ENCODE measurements at places on chromosomes 5 and 9. TPM values are rescaled to one million over a fixed set of nuclear protein-coding genes. Genes with fewer than 3 reads are reported as not detected.

The F2RL1 gene
- 0.20 TPM for total RNA-seq

The LURAP1L gene
- total RNA-seq = 22.8 TPM

The ADGRV1 gene
- 1.9 TPM for total RNA-seq

The FAM78A gene
- 4.5 TPM for total RNA-seq

The ADAMTSL2 gene
- 22.7 TPM for total RNA-seq

The WDR38 gene
- total RNA-seq = 0.39 TPM

The SHOC1 gene
- not detected for total RNA-seq

The PCDHGB4 gene
- total RNA-seq = 9.3 TPM

The CDX1 gene
- 2.5 TPM for total RNA-seq

The LHX2 gene
- total RNA-seq = not detected

The PPP3R2 gene
- total RNA-seq = not detected

The PCDHA3 gene
- total RNA-seq = 0.98 TPM

The IRX2 gene
- total RNA-seq = not detected

The COL15A1 gene
- total RNA-seq = 34.3 TPM

The LPAR1 gene
- 156 TPM for total RNA-seq

The HTR1A gene
- not detected for total RNA-seq

The NEURL1B gene
- 98.8 TPM for total RNA-seq

The PRLR gene
- total RNA-seq = 0.84 TPM

The LNPEP gene
- 52.5 TPM for total RNA-seq

The WWC1 gene
- total RNA-seq = 0.90 TPM

The SCGB3A1 gene
- total RNA-seq = not detected

The FRRS1L gene
- total RNA-seq = 1.7 TPM

The DEPDC1B gene
- 2.2 TPM for total RNA-seq

The BDP1 gene
- total RNA-seq = 36.9 TPM

The LSM11 gene
- total RNA-seq = 3.3 TPM

The SHC3 gene
- 3.9 TPM for total RNA-seq

The ADGRD2 gene
- total RNA-seq = not detected

The IL9 gene
- total RNA-seq = not detected

The SLC34A3 gene
- not detected for total RNA-seq

The AOPEP gene
- total RNA-seq = 236 TPM

The RNF224 gene
- total RNA-seq = not detected

The EQTN gene
- total RNA-seq = not detected

The MARCOL gene
- not detected for total RNA-seq

The SPATA31C1 gene
- total RNA-seq = not detected

The PFN3 gene
- not detected for total RNA-seq

The IL17B gene
- total RNA-seq = 22.8 TPM

The PDLIM4 gene
- 46.3 TPM for total RNA-seq

The FGF10 gene
- total RNA-seq = 16.0 TPM

The ST8SIA4 gene
- 5.7 TPM for total RNA-seq

The SNCAIP gene
- 4.6 TPM for total RNA-seq

The HK3 gene
- 21.0 TPM for total RNA-seq

The SLC6A3 gene
- total RNA-seq = not detected

The EPB41L4B gene
- total RNA-seq = 18.9 TPM

The HSD17B3 gene
- total RNA-seq = 6.7 TPM

The OBP2B gene
- not detected for total RNA-seq
